ENCODE measurements at places on chromosomes 7 and 10.

GRCh38 chr10:63227207-63227895 is 94.2 kb downstream of the NRBF2 start:
- peak; percentile 71 for DNase-seq

DNA sequence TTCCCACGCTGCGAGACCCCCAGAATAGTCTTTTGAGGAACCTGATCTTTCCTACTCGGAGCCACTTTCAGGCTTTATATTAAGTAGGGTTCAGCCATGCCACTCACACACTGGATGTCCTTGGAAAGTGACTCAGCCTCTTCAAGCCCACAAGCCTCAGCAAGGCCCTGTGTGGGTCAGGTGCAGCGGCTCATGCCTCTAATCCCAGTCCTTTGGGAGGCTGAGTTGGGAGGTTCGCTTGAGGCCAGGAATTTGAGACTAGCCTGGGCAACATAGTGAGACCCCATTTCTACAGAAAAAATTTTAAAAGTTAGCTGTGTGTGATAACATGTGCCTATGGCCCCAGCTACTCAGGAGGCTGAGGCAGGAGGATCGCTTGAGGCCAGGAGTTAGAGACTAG is 119.7 kb upstream of the TNRC18 start:
- DNase-seq: no peak

DNA sequence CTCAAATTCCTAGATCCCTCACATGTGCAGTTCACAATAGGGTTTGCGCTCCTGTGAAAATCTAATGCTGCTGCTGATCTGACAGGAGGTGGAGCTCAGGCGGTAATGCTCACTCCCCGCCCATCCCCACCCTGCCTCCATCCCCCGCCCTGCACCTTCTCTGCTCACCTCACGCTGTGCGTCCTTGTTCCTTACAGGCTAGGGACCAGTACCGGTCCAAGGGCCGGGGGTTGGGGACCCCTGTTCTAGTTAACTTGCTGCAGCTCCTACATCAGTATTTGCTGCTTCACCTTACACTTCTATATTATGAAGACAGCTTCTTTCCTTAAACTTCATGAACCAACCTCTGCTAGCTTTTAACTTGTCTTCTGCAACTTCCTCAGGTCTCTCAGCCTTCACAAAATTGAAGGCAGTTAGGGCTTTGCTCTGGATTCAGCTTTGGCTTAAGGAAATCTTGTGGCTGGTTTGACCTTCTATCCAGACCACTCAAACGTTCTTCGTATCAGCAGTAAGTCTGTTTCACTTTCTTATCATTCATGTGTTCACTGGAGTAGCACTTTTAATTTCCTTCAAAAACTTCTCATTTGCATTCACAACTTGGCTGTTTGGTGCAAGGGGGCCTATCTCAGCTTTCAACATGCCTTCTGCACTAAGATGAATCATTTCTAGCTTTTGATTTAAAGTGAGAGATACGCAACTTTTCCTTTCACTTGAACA is 1.7 kb upstream of the TNKS2 start:
- DNase-seq: no peak

GRCh38 chr7:112021379-112022044 is 184.7 kb downstream of the DOCK4 start:
- DNase-seq: no peak

GRCh38 chr10:34109952-34110702 is 705.0 kb downstream of the PARD3 start:
- DNase-seq: peak; percentile 78

GRCh38 chr7:48305661-48306060 is 134.4 kb downstream of the ABCA13 start:
- no peak for DNase-seq

DNA sequence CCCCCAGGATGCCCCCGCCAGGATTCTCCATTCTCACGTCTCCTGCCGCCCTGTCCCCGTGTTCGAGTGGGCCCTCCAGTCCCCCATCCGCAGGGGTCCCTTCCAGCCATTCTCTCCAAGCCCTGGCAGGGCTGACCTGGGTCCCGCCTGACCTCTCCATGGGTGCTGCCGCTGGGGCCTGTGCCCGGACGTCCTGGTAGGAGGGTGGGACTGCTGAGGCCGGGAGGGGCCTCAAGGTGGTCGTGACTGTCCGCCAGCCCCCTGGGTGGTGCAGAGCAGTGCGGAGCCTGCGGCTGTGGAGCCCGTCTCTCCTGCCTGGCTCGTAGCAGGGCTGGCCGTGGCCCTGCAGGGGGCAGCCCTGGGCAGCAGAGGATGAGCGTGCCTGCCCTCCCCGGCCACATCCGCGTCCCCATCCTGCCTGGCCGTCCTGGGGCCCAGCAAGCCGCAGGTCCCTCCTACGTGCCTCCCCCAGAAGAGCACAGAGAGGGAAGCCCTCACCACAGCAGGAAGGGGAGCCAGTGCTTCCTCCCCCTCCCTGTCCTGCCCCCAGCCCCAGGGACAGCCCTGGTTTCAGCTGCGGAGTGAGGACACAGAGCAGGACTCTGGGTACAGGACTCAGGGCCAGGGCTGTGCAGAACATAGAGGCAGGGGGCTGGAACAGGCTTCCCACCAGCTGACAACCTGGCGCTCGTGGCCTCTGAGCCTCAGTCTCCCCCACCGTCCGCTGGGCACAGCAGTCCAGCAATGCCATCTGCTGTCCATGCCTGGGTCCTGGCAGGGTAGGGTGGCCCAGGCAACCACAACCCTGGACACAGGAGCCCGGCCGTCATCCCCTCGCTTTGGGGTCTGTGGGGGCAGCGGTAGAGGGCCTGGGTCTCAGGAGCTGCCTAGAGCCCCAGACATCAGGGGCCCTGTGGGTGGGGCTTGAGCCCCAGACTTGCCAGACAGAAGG is 1.5 kb upstream of the GRIFIN start:
- peak; percentile 71 for DNase-seq

DNA sequence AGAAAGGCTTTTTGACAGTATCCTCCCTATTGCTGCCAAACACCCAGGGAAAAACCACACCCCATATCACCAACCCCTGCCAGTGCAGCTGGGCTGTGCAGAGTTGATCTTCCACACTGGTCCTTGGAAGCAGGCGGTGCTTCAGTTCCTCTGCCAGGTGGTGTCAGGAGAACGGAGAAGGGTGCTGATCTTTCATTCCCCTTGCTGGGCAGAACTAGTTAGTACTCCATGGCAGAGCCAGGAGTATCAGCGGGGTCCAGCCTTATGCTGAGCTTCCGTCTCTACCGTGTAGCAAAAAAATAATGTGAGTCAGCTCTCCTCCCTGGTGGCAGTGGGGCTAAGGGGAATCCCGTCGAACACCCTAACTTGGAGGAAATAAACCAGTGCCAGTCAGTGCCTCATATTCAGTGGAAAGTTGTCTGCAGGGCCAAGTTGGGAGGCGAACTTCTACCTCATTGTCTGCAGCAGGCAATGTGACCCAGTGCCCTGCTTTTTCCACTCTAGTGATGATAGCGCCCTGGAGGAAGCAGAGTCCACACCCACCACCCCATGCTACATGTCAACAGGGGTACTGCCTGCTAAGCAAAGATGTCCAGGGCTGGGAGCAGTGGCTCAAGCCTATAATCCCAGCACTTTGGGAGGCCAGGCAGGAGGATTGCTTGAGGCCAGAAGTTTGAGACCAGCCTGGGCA is 175.4 kb downstream of the AUTS2 start:
- DNase-seq: no peak

GRCh38 chr10:386771-387592 is 251.7 kb downstream of the ZMYND11 start:
- DNase-seq: no peak

GRCh38 chr7:36244429-36244828 is 91.4 kb downstream of the EEPD1 start:
- DNase-seq: no peak

- no peak for DNase-seq
These were observed 158.5 kb downstream of the C7orf25 start for GRCh38 chr7:42753367-42753766.

- DNase-seq: no peak
These were observed 111.2 kb upstream of the ARHGAP21 start for GRCh38 chr10:24834869-24835268.

DNA sequence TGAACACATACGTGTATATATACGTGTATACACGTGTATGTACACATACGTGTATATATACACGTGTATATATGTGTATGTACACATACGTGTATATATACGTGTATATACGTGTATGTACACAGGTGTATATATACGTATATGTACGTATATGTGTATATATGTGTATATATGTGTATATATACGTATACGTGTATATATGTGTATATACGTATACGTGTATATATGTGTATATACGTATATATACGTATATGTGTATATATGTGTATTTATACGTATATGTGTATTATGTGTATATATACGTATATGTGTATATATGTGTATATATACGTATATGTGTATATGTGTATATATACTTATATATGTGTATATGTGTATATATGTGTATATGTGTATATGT is 44.3 kb downstream of the CD36 start:
- DNase-seq: no peak

DNA sequence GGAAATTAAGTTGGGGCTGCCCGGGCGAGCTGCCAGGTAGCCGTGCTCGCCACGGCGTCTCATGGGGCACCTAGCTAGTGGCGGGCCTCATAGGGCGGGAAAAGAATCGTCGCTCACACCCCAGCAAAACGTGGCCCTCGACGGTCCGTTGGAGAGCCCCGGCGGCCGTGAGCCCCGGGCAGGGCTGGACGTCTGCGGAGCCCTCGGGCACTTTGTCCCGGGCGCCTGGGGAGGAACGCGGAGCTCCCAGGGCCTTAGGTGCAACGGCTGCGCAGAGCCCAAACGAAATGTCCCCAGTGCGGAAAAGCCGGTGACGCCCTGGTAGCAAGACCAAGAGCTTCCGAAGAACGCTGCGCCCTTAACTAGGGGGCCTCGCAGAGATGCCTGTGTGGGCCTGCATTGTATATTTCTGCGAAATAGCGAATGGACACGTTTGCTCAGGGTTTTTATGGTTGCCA is 866 bp upstream of the SFMBT2 start:
- no peak for DNase-seq

DNA sequence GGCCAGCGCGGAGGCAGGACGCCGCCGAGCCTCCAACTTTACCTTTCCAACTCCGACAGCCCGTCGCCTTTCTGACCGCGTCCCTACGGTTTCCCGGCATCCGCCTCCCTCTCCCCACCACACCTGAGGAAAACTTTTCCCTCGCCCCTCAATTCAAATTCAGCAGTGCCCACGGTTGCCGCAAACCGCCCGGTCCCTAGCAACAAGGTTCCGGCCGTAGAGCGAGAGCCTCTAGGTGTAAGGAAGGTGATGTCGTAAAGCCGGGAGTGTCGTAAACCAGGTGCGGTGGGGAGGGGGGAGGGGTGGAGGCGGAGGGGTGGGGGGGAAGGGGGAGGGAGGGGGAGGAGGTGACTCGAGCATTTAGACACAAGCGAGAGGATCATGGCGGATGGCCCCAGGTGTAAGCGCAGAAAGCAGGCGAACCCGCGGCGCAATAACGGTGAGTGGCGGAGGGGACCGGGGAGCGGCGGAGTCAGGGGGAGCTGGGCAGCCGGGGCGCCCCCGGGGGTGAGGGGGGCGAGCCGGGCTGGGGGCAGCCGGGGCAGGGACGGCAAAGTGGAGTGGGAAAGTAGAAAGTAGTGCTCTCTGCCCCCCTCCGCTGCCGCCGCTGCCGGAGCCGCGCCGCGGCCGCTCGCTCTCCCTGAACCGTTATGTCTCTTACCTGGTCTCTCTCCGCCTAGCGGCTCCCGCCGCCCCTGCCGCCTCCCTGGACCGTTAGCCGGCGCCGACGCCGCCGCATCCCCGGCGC is at the start of gene ZEB1:
TSS of gene ZEB1 (plus strand) at position 363 of the 748 bp plus-strand sequence. CDS start at position 382, 19 bp downstream.
- peak; percentile 80 for DNase-seq

DNA sequence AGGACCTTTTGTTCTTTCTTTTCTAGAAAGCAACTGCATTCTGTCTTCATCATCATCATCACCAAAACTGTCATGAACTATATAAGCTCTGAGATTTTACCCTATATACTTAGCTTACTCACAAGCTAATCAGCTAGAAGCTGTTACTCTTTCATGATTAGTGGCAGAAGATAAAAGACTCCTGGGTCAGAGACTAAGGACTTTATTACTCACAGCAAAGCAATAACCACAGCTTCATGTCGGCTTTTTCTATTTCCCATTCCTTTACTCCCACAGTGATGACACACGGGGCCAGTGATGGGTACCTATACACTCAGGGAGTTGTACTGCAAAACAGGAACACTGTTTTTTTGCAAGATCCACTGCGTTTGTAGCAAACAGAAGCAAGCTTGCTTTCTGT is 8.4 kb upstream of the C10orf88 start:
- no peak for DNase-seq

- no peak for DNase-seq
These were observed 40.6 kb downstream of the TMEM60 start for GRCh38 chr7:77757589-77757988.

GRCh38 chr7:29214056-29214455 is 19.5 kb downstream of the CHN2 start:
- no peak for DNase-seq

GRCh38 chr10:128130051-128130450 is 3.8 kb upstream of the MKI67 start:
- DNase-seq: peak; percentile 30

DNA sequence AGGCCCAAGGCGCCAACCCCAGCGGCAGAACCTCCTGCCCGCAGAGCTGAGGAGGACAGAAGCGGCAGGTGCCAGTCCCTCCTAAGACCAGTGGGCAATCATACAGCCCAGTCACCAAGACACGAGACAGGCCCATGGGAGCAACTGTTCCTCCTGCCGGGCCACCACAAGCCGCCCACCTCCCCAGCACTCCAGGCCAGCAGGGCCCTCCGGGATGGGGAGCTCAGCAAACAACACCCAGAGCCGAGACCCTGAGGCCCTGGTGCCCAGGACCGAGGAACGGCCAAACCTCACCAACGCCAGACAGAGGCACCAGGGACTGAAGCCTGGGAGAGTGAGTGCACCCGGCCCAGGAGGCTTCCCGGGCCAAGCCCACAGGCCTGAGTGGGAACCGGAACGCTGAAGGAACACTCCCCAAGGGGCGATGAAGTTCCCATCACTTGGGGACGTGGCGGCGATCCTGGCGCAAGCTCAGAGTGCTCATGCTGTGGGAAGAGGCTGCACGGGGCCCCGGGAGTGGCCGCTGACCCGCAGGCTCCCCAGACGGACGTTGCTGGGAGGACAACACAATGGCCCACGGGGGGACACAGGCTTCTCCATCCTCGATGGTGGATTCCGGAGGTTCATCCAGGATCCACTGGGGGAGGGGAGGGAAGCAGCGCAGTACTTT is 35.1 kb downstream of the GPER1 start:
- no peak for DNase-seq

GRCh38 chr7:51326656-51327286 is 10.2 kb upstream of the COBL start:
- no peak for DNase-seq

GRCh38 chr7:55639640-55640039 is 67.3 kb upstream of the VOPP1 start:
- DNase-seq: no peak

DNA sequence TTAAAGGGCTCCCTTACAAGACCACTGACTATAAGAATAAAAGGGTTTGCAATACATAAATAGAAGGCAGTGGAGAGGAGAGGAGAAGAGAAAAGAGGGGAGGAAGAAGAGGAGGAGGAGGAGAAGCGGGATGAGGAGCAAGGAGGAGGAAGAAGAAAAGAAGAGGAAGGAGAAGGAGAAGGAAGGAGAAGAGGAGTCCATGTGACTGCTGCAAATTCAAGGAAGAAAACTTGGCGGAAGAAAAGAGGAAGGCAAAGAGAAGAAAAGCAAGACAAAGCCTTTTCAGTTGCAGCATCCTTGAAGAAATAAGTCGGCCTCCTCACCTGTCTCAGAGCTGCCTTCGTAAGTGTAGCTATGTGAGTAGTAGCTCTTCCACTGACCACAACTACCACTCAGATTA is 22.6 kb downstream of the ASAH2 start:
- no peak for DNase-seq
